Activated CD4-positive, alpha-beta T cell treated with anti-CD3 and anti-CD28 coated beads, Interleukin-2, amount 50 U/mL, for 4 hours (primary cell): ENCODE measurements at places on chromosomes 6 and 20.

GRCh38 chr6:1591926-1592325 lies 17.8 kb upstream of the FOXC1 start:
- DNase-seq = no peak

DNA sequence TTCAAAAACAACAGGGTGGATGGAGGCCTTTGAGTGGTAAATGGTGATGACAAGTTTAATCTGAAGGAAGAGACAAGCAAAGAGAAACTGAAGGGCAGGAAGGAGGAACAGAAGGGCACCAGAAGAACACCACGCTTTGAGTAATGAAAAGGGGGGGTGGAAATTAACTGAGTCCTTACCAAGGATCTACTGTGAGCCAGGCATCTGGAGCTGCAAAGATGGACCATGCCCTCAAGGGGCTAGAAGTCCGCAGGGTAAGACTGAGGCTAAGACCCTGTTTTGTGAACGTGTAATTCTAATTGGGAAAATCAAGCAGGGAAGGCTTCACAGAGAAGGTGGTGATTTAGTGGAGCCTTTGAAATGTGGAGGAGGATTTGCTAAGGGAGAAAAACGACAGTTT lies 1.6 kb downstream of the NDRG3 start:
- no peak for DNase-seq

- DNase-seq = no peak
These were observed 7.3 kb upstream of the GFRA4 start for GRCh38 chr20:3670511-3670910.

DNA sequence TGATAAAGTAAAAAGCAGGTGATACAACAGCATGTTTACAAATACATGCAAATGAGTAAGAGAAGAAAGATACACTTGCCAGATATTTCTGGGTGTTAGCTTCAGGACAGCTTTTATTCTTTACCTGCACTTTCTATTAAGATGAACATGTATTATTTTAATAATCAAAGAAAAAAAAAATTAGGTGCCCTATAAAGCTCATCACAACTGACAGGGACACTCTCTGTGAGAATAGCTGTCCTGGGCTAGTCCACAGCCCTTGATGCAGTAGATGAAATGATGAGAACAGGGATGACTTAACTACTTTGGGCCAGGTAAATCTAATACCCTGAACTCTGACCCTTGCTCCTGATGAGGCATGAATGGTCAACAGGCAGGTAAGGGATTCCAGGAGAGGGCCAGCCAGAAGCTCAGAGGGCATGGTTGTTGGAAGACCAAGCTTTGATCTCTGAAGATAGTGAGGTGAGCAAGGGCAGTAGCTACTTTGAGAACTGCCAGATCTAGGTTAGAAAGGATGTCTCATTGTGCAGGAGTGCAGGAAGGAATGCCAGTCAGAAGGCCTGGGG lies 15.6 kb downstream of the NSFL1C start:
- no peak for DNase-seq

- no peak for DNase-seq
These were observed 55.9 kb upstream of the HDDC2 start for GRCh38 chr6:125357515-125358256.

DNA sequence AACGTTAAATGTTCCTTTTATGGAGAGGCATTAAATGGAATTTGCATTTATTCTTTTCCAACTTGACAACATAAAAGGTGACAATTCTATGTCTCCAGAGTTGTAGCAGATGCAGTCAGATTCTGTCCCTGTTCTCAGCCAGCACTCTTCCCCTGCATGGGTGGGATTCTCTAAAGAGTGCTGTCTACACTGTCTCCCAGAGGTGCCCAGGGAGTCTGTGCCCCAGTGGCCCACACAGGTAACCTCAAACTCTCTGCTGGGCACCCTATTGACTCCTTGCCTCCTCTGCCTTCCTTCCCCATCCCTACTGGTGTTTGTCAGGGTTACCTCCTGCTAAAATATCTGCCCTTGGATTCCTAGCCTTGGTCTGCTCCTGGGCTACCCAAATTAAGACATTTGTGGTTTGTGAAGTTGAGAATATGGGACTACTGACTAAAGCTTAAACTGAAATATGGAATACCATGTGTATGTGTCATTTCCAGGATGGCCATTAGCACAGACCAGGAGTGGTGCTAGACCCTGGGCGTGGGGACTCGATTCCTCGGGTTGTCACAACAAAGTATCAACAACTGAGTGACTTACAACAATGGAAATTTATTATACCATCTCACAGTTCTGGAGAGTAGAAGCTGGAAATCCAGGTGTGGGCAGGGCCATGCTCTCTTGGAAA lies 284.7 kb downstream of the CDH26 start:
- DNase-seq = no peak

- DNase-seq = no peak
These were observed 30.4 kb downstream of the TCF21 start for GRCh38 chr6:133919362-133919761.

DNA sequence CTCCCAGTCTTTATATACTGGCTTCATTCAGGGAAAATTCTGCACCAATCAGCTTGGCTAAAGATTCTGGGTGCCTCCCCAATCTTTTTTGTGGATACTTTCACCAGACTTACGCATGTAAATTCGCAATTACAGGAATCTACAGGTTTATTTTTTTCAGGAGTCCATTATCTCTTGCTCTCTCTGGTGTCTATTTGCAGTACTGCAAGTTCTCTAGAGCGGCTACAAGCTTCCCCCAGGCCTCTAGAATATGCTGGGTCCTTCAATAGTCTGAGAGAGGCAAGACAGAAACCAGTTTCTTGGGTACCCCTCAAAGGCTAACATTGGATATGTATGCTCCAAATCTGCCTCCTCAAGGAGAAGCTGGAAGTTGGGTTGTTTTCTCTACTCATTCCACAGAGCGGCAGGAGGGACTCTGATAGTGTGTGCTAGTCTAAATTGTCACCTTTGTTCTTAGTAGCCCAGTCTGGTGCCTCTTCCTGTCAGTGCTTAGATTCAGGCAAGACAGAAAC lies 58.5 kb downstream of the SUN5 start:
- DNase-seq = no peak

- no peak for DNase-seq
These were observed 18.6 kb upstream of the PPP1R3G start for GRCh38 chr6:5066456-5067093.

DNA sequence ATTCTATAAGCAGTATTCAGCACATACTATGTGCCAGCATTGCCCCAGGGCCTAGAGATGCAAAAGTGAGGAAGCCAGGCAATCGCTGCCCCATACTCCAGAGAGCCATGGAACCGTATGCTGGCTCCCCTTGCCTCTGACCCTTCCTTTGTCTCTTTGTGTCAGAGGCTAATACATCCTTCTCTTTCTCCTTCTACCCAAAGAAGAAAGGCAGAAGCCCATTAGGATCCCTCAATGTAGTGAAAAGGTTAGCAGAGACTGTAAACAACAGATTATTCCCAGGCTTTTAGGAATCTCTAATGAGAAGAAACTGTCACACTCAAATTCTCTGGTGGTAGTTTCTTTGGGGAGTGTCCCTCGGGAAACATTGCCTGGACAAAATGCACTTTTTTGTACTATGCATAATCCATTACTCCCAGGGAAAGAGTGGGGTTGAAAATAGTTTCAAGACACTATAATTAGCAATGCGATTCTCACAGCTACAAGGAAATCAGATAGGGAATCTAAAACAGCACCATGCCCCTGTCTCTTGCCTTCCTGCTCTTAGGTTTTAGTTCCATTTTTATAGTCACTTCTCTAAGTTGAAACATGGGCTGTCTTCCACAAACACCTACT lies 325.2 kb upstream of the CNR1 start:
- no peak for DNase-seq

DNA sequence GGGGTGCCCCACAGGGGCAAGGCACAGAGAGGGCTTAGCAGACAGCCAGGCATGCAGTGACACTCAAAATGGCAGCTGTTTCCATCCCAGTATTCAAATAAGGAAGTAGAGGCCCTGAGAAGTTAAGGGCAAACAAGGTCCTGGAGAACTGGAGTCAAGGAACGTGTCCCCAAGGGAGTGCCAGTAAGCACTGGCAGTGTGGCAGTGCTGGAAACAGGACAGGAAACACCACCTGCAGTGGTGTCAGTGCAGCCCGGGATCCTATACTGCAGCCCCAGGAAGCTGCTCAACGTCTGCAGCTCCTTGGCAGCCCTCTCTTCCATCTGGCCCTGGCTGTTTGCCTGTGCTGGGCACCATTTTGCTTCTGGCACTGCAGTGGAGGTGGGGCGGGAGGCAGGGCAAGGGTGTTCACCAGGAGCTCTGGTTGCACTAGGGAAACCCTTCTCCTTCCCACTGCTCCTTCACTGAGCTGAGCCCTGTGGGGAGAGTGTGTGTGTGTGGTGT lies 56.3 kb downstream of the EDN3 start:
- no peak for DNase-seq

DNA sequence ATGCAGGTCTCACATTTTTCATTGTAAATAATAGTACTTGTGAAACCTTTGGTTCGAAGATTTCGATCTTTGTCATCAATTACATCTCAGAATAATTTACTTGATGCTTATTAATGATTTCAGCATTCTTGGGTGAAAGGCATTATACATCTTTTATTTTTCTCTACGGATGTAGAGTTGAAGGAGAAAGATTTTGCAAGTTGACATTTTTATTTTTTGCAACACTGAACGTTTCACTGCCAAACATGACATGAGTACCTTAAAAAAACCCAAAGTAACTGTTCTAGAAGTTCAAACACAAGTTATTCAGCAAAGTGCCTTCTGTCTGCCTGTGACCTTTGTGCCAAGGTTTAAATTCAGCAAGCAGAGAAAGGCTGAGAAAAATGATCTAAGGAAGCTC lies 97.3 kb upstream of the SGK1 start:
- DNase-seq = no peak

DNA sequence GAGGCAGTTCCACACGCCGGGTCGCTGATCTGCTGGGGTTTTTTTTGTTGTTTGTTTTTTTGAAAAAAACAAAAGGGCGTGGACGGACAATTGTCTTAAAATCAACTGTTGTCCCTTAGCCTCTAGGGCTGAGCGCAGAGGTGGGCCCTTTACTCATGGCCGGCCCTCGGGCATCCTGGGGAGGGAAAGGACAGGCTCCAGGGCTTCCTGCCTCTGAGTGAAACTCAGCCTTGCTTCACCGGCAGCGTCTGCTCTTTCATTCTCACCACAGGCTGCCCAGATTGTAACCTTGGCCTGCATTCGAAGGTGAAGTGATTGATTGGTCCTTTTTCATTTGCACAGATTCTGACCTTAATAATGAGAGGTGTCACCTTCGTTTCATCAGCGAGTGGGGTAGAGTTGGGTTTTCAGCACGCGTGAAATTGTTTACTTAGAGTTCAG lies 797 bp downstream of the SMIM13 start:
- no peak for DNase-seq
